ENCODE measurements at places on chromosomes 3 and 15.

- no peak for ATAC-seq
Measured at GRCh38 chr15:69515508-69515907, 62.9 kb downstream of the RPLP1 start.

- no peak for ATAC-seq
Measured at GRCh38 chr3:106347350-106347749, 478.5 kb upstream of the CBLB start.

DNA sequence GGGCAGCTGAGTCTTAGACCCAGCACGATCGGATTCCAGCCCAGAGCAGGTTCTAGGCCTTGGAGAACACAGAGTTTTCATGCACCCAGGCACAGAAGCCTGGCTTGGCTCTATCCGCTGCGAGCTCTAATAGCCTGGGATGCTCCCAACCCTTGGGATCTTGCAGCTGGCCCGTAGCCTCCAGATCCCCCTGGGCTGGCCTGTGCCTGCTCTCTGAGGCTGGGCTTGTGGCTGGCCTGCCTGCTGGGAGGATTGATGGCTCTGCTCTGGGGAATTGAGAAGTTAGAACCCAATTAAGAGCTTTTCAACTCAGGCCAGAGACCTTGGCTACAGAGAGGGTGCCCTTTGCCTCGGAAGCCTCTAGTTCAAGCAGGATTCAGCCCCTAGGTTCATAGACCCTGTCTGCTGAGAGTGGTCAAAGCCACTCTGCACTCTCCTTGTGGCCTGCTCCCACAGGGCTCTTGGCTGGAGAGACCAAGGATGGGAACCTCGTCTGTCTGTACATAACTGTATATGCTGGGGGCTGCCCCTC, 64.4 kb downstream of the MAGEF1 start:
- no peak for ATAC-seq

DNA sequence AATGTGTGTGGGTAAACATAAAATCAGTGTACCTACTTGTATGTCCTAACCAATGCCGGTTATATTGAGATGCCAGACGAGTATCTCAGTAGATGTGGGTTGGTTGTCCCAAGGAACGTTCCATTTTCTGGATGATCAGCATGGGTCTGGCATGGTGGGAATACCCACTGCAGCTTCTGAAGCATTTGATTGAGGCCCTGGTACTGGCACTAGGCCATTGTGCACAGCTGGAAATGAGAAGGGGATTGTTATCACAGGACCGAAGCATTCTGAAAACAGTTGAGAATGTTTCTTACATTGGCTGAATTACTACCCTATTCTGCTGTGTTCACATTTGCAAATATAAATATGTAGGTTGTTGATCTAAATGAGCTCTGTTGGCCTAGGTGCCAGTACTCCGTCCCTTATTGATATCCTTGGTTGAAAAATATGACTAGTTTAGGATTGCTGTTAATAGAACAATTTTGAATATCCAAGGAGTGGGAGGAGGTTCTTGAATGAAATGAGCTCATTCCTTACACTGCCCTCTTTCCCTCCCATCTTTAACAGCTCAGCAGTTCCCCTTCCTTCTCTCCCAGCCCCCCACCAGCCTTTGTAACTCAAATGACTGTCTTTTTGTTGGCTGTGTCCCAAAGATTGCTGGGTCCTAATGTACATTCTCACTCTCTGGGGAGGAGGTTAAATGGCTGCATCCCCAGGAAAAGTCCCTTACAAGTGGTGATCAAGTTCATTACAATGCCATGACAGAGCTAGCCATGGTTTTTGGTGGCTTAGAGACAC, 293.3 kb upstream of the TPM1 start:
- ATAC-seq = no peak

GRCh38 chr15:76903251-76903681, 1.9 kb downstream of the SCAPER start:
- no peak for ATAC-seq

DNA sequence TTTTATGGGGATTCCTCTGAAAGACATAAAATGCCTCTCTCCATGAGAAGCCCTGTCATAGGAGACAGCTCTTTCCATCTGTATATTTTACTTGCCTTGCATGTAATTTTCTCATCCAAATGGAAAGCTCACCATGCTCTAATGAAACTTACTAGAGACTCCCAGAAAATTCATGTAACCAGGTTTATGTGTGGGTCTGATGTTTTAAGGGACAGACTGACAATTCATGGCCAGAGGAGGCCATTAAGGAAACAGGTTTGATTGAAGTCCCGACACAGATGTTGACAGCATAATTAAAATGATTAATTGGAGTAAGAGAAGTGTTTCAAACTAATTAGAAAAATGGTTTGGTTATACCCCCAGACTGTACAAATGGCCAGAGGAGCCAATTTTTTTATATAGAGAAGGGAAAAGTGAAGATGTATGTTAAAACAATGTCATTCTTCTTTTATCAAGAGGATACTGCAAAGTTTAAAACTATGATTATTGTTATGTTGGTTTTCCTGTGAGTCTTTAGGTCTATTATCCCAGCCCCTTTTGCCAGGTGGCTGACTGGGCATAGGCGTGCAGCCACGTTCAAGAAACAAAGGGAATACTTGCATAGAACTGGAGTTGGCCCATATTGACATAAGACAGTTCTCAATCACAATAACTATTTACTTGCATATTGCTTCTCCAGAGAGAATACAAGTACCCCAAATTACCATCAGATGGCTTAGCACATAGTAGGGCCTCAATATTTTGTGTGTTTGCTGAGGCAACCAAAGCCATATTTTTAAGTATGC, 64.8 kb downstream of the RBMS3 start:
- ATAC-seq = no peak

- ATAC-seq = no peak
Measured at GRCh38 chr3:38446812-38447211, 6.9 kb upstream of the ACVR2B start.

GRCh38 chr3:172216911-172217310, 177.5 kb downstream of the FNDC3B start:
- ATAC-seq = no peak

GRCh38 chr3:85148036-85148435, 189.2 kb downstream of the CADM2 start:
- ATAC-seq = no peak

DNA sequence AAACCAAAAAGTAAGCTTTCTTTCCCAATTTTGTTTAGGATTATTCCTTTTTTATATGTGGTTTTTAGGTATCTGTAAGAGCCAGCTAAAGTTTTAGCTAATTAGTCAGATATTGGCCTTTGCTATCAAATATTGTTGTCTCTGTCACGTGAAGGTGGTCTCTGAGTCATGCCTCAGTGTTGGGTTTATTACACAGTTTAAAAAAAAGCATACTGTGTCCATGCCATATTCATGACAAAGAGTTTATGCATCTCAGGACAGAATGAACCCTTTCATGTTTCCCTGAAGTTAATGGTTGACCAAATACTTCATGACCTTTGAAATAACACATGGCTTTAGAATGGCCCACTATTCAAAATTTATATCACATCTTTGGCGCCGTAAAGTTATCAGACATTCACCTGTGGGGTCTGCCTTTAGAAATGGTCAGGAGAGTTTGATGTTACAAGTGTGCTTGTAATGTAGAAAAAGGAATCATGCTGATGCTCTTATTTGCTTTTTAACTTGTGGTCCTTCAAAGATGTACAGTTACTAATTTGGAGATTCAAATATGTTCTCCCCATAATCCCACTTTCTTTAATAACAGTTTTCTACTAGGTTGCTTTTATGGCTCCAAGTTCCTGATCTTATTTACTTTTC, 101.5 kb downstream of the MYRIP start:
- ATAC-seq = no peak

- ATAC-seq = no peak
Measured at GRCh38 chr15:40366457-40367370, 8.7 kb downstream of the DISP2 start.

GRCh38 chr3:159898147-159898546, 90.5 kb upstream of the IL12A start:
- ATAC-seq = no peak

GRCh38 chr15:76147906-76148570, 88.3 kb downstream of the TMEM266 start:
- peak; percentile 51 for ATAC-seq

GRCh38 chr3:156102267-156102931, 18.0 kb upstream of the KCNAB1 start:
- ATAC-seq = no peak

GRCh38 chr3:108125550-108126071, 34.8 kb upstream of the CD47 start:
- peak; percentile 90 for ATAC-seq

DNA sequence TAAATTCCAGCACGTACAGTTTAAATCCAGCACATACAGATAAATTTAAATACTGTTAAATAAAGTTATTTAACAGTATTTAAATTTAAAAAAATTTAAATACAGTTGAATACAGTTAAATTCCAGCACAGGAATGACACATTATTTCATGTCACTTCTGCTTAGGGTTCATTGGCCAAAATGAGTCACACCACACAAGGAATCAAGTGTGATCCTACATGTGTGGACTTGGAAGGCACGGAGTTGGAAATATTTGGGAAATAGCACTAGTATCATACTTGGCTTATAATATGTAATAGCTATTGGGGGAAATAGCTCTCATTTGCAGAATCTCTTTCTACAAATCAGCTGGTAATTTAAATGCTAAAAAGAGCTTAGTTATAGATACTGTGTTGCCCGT, 10.6 kb downstream of the RAB7A start:
- ATAC-seq = no peak

- ATAC-seq = peak; percentile 89
Measured at GRCh38 chr3:106176734-106177133, 307.9 kb upstream of the CBLB start.

GRCh38 chr15:70169147-70169546, 71.4 kb upstream of the TLE3 start:
- no peak for ATAC-seq

DNA sequence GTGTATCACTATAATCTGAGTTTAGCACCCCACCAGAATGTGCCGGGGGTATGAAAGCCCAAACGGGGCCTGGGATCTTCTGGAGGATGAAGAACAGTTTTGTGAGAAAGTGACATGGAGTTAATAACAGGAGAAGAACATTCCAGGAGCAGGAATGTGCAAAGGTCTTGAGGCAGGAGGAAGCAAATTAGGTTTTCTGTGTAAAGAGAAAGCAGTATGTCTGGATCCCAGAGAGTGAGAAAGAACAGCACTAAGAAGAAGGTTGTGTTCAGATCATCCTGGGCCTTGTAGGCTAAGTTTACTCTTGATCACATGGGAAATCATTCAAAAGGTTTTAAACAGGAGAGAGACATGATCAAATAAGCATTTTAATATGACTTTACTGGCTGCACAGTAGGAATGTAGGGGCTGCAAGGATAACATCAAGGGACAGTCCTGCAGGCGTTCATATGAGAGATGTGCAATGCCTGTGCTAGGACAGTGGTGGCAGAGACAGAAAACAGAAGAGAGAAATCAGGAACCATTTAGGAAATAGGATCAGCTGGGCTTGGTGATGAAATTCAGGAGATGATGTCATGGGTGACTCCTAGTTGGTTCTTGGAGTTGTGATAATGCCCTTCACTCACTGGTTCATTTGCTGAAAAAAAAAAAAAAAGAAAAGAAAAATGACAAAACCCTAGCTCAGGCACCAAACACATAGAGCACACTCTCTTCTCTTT, 113.5 kb downstream of the TNIK start:
- no peak for ATAC-seq

DNA sequence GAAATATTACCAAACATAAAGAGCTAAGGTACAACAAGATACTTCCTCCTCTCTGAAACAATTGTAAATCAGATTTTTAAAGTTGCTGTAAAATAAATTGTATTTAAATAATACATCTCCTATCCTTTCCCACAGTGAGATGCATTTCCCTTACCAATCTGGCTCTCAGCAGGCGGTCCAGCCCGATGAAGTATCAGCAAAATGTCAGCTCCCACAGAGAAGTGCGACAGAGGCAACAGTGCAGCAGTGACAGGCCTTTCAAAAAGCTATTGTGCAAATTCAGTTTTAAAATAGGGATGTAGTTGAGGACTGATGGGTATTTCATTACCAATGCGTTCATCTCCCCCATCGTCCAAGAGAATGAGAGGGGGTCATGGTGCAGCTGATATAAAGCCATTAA, 733.2 kb upstream of the GOLIM4 start:
- no peak for ATAC-seq

GRCh38 chr15:38904298-38904697, 339.7 kb upstream of the RASGRP1 start:
- ATAC-seq = no peak

- no peak for ATAC-seq
Measured at GRCh38 chr3:163261056-163261455, 1764.4 kb downstream of the OTOL1 start.

- ATAC-seq = no peak
Measured at GRCh38 chr3:192843119-192843518, 74.5 kb downstream of the MB21D2 start.

DNA sequence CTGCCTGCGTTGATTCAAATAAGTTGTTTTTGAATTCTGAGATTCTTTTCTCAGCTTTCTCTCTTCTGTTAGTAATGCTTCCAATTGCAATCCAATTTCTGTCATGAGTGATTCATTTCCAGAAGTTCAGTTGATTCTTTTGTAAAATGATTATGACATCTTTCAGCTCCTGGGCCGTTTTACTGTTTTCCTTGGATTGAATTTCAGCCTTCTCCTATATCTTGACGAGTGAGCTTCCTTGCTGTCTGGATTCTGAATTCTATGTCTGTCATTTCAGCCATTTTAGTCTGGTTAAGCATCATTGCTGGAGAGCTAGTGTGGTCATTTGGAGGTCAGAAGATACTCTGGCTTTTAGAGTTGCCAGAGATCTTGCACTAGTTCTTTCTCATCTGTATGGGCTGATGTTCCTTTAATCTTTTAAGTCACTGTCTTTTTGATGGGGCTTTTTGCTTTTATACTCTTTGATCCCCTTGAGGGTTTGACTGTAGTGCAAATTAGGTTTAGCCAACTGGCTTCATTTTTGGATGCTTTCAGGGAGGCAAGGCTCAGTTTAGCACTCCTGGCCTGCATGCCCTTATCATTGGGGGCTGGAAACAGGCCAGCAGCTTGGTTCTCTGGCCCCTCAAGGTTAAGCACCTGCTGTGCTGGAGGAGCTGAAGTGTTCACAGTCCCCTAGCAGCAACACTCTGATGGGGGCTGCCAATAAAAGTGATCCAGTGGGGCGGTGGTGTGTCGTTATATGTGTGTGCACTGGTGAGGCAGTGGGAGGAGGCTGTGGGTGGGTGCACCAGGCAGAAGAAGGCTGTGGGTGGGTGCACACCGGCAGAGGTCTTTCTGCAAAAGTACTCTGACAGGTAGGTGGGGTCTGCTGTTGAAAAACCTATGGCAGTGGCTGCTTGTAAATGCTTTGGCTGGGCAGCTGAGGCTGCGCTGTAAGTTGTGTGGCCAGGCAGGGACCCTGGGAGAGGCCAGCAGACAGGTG, 51.2 kb downstream of the MCTP2 start:
- ATAC-seq = no peak

GRCh38 chr3:152656972-152657355, 178.0 kb upstream of the P2RY1 start:
- ATAC-seq = no peak

DNA sequence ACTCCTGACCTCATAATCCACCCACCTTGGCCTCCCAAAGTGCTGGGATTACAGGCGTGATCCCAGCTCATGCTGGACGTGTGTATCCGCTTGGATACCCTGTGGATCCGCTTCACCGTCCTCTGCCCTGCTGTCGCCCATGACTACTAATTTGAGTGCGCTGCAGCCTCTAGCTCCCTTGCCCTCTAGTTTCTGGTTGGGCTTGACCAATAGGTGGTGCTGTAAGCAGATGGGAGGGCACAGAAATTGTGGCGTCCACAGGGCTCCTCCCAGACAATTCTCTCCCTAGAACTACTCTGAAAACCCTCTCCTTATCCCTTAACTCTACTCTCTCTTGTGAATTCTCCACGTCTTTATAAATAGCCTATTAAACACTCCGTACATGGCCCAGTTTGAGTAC, 36.2 kb downstream of the ZPLD1 start:
- ATAC-seq = no peak

- ATAC-seq = no peak
Measured at GRCh38 chr15:68199340-68199739, 5.8 kb downstream of the CALML4 start.
